Stimulated activated CD8-positive, alpha-beta memory T cell treated with anti-CD3 and anti-CD28 coated beads, Interleukin-4, amount 100 ng/mL, for 4 hours (primary cell): ENCODE measurements at places on chromosomes 4 and X.

- no peak for DNase-seq
Measured at GRCh38 chr4:121148000-121148399, 16.1 kb downstream of the TNIP3 start.

DNA sequence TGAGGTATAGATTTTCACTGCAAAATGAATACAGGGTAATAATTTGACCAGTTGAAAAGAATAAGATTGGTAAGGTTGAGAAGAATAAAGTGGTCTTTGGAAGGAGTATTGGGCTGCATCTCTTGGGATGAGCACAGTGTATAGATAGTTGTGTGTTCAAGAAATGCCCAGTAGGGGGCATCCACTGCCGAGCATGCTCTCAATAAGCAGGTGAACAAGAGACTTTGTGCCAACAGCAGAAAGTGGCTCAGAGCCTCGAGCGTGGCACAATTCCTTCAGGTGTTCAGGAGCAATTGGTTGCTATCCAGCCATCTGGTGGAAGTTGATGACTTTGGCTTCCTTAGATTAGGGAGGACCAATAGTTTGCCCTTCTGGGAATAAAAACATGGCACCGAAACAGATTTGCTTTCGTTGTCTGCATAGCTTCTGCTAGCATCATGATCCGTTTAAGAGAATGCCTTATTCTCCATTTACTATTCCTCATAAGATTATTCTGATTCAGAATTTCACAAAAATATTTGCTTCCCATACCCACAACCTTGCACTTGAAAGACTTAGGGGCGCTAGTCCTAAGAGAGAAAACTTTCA, 258.1 kb upstream of the NEIL3 start:
- DNase-seq: no peak

- DNase-seq: no peak
Measured at GRCh38 chrX:79452881-79453280, 85.7 kb upstream of the ITM2A start.

- DNase-seq: no peak
Measured at GRCh38 chr4:125975861-125976397, 661.2 kb downstream of the FAT4 start.

GRCh38 chr4:77155631-77156452, 1.2 kb upstream of the CCNG2 start:
- no peak for DNase-seq

DNA sequence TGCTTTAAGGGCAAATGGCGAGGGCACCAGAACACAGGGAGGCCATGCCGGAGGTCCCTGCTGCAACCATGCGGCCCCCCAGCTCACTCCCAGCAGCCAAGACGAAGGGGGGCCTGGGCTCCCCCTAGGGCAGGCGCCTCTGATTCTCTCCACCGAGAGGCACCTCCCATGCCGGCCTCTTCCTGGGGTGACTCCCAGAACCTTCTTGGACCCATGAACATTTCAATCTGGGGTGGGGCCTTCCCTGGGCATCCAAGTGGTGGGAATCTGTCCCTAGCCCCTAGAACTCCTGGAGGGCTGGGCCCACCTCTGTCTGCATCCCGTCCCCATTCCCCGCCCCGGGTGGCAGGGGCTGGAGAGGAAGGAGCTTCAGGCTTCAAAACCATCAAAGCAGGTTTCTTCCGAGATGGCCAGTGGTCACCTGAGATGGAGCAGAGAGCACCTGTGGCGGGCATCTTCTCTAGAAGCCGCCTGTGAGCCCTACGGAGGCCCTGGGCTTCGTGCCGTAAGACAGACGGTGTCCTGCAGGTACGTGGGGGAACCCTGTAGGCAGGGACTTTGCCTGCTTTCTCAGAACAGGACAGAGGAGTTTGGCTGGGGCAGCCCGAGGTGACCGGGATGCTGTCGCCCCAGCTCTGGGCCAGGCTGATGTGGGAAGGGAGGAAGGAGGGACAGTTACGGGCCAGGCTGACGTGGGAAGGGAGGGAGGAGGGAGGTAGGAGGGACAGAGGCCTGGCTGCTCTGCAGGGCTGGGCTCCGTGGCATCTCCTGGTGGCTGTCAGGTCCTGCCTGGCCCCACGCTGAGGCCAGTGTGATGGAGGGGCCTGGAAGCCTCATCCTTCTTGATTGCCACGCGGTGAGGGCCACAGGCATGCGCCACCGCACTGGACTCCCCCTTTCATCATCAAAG, 6.8 kb upstream of the SLC25A6 start:
- no peak for DNase-seq

GRCh38 chrX:72114306-72114705, 17.4 kb downstream of the RTL5 start:
- no peak for DNase-seq

DNA sequence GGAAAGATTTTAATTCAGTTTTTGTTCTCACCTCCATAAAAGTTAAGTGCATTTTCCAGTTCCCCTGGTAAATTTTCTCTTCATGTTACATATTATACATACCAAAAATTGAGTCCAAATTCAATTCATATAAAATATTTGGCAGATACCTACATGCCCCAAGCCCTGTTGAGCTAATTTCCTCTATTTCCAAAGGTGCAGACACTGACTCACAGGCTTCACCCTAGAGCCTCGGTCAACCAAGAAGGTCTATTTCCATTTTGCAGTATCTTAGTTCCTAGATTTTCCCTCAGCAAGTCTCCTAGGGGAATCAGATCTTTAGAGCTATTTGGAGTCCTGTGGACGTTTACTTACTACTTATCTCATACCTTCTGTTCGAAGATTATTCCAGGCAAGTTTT, 174.4 kb downstream of the TSPAN5 start:
- DNase-seq: no peak

- DNase-seq: no peak
Measured at GRCh38 chr4:148435654-148436406, 6.4 kb downstream of the NR3C2 start.

GRCh38 chr4:6020613-6021012, 2.4 kb upstream of the C4orf50 start:
- DNase-seq: no peak

- no peak for DNase-seq
Measured at GRCh38 chrX:134371133-134371532, 88.8 kb upstream of the HPRT1 start.

GRCh38 chrX:9943420-9943819, 23.7 kb upstream of the CLDN34 start:
- no peak for DNase-seq

- DNase-seq: no peak
Measured at GRCh38 chr4:147580396-147580795, 36.8 kb upstream of the TMEM184C start.

DNA sequence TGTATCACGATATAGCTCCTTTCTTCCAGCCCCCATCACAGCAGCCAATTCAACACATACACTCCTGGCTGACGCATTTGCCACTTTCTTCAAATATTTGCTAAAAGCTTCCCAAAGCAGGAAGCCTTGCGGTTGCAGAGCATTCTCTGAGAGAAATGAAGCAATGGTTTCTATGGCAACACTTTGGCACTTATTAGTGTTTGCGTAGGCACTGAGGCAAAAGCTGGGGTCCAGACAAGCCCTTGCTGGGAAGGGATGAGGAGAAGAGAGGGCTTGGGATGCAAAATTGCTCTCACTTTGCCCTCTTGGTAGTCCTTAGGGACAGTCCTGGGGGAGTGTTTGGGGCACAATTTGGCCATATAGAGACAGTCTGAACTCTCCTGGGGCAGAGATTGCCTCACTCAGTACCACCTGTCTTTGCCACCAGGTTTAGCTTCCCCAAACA, 55.0 kb upstream of the PAK3 start:
- no peak for DNase-seq

GRCh38 chrX:68945081-68945602, 116.3 kb downstream of the EFNB1 start:
- no peak for DNase-seq

GRCh38 chr4:36286481-36286871, 5.1 kb downstream of the DTHD1 start:
- no peak for DNase-seq

DNA sequence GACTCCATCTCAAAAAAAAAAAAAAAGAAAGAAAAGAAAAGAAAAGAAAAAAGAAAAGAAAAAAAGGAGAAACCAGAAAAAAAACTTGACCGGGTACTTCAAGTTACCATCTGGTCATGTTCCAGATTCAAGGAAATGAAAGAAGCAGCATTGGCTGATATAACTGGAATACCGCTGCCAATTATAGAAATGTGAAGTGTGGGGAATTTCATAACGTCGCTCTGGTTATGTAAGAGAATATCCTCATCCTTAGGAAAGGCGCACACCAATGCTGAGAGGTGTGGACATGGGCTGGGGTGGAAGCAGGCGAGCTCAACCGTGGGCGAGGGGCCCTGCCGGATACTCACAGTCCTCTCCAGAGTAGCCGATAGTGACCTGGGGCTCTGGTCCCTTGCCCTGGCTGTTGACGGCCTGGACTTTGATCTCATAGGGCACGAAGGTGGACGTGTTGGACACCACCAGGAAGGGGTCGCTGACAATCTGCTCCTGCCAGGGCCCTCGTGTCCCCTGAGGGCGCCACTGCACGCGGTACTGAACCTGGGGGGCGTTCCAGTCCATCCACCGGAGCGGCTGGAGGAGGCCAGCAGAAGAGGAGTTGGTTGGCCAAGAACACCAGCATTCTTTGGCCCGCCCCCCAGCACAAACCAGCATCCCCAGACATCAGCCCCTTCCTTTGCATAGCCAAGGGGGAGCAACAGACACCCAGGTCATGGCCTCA, 19.5 kb downstream of the L1CAM start:
- DNase-seq: no peak

DNA sequence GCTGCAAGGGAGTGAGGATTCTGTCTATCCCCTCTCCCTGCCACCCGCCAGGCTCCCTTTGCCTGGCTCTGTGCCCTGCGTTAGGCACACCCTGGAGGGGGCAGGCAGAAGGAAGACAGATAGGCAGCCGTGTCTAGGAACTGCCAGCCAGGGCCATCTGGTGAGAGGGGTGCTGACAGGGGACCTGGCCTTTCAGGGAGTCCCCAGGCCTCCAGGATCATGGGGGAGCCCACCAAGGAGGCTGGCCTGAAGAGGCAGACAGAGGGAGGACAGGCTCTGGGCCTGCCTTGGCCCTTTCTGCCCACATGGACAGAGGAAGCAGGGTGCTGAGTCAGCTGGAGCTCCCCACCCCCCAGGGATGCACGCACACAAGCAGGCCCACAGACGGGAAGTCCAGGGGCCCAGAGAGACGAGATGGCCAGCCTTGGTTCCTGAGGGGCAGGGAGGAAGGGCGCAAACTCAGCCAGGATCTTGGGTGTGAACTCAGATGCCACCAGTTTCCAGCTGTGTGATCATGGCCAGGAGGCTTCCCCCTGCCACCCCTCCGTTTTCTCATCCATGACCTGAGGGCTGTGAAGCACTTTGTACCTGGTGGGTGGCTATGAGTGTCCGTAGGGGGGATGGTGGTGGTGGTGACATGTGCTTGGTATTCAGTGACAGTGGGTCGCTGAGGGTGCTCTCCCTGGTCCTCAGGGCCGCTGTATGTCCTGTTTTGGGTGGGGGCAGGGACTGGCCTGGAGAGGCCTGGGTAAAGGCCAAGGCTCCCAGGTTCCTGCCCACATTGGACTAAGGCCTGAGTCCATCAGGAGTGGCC, 1.8 kb downstream of the SH3BP2 start:
- DNase-seq: no peak

- no peak for DNase-seq
Measured at GRCh38 chr4:183146478-183146877, 47.4 kb downstream of the WWC2 start.

DNA sequence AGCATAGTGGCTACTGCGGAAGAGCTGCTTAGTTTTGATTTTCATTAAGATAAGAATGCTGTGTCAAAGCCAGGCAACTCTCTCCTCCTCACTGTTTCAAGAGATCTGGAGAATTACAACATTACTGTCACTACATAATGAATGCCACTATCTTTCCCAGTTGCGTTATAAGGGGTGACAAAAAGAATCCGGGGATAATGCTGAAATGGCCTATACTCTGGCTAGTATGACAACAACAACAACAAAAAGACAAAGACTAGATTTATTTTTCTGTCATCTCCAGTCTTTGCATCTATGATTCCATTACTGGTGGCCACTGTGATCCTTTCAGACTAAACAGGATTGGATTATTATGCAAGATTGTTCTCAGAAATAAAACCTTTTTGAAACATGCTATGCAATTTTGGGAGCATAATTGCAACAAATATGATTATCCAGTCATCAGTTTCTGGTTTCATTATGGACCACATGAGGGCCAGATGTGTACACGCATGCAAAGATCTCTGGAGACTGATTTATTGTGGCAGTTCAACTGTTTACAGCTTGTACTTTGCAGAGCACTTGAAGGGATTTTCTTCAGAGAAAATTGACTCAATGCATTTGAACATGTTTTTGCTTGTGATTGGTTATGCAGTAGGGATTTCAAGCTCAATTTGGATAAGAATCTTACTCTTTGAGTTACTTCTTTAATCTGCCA, 31.1 kb upstream of the SPANXB1 start:
- no peak for DNase-seq

DNA sequence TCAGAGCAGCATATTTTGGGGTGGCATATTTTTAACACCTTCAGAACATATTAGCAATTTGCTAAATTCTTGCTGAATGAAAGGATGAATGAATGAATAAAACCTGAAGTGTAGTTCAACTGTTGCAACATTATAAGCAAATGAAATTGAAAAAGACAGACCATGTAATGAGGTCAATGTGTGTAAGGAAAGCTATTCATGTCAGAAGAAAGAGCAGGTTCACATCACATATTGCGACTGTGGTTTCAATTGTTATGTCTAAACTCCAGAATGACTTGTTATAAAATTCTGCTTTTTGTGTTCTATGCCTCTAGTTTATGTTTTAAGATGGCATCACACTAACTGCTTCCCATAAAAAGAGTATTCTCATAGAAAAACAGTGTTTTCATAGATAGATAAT, 32.9 kb upstream of the DSPP start:
- DNase-seq: no peak

DNA sequence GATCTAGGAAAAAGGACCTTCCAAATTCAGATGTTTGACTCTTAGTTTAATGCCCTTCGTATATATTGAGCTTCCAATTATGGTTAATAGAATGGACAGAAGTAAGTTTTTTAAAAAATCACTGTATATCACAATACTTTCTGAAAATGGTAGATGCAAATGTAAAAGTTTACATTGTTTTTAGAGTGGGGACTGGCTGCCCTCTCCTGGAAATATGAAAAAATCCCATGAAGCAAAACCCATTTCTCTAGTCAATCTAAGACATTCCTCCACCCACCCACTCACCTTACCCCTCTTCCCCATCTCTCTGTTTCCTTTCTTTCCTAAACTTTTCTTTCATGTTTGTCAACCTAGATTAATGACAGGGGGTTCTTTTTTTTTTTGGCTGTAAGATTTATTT, 134.5 kb downstream of the ARHGAP6 start:
- no peak for DNase-seq

GRCh38 chr4:22754116-22754515, 61.4 kb downstream of the GBA3 start:
- DNase-seq: no peak

- no peak for DNase-seq
Measured at GRCh38 chrX:107704181-107704580, 71.4 kb downstream of the TSC22D3 start.

- DNase-seq: no peak
Measured at GRCh38 chr4:16443504-16444088, 217.3 kb upstream of the TAPT1 start.
